Osteocyte (in vitro differentiated cells): ENCODE measurements at places on chromosomes 16 and 17.

- no peak for DNase-seq
Measured at GRCh38 chr17:64687961-64688360, 25.9 kb upstream of the SMURF2 start.

- DNase-seq, result peak; percentile 49
Measured at GRCh38 chr17:19769946-19770652, 22.0 kb upstream of the ALDH3A1 start.

DNA sequence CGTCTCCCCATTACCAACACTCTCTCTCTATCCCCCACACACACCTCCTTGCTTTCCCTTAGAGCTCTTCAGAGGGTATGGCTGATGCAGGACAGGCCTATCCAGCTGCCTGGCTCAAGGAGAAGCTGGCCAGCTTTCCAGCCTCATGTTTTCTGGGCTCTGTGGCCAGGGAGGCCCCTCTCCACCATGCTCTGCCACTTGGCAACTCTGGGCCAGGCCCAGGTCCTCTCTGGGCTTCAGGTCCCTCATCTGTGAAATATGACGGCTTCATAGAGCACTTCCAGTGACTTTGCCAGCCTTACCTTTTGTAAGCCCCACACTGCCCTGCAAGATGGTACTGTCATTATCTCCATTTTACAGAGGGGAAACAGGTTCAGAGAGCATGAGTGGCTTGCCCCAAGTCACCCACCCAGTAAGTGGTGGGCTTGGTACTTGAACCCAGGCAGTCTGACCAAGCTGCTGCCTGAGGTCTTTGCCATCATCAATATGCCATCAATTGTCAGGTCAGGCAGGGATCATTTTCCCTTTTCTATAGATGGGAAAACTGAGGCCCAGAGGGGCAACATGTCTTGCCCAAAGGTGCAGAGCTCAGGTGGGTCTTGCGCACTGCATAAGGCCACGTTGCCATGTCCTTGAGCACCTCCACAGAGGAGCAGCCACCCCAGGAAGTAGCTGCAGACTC lies 548 bp upstream of the ADGRG5 start:
- peak; percentile 72 for DNase-seq

DNA sequence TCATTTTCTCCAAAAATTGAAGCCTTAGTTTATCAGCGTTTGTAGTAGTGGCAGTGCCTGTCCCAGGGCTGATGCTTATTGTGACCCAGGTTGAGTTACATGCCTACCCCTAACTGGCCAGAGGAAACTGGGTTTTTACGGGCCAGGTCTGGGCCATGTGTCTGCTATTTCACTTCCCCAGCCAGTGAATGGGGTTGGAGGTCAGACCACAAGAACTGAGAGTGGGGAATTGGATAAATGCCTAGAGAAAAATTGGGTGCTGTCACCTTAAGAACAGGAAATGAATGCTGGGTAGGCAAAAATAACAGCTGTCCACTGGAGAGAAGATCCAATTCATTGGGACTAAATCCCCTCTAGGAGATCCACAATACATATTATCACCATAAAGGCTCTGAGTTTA lies 5.2 kb downstream of the ADPRM start:
- DNase-seq, result no peak

DNA sequence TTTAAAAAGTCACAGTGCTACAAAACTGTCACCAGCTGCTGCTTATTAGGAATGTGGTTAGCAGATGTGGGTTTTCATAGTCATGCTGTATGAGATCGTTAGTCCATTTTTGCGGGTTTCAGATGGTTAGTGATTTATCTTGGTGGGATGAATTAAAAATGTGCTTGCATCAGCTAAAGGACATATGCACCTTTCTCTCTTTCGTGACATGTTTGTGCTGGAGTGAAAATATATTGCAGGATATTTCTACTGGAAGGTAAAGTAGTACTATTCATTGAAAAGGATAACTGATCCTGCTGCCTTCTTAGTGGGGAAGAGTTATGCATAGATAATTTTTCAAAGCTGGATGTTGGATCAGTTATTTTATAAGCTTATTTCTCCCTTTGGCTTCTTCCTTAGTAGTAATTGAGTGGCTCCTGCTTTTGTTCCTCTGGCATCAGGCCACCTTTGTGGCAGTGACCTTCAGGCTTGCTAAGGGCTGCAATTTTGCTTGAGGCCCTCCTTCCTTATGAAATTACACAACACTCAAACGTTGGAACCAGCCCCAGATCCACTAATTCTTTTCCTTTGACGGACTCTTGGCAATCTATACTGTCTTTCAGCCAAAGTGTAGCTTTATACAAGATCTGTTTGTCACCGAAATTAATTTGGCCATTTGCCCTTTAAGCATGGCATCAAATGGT lies 7.5 kb upstream of the SNTB2 start:
- no peak for DNase-seq

DNA sequence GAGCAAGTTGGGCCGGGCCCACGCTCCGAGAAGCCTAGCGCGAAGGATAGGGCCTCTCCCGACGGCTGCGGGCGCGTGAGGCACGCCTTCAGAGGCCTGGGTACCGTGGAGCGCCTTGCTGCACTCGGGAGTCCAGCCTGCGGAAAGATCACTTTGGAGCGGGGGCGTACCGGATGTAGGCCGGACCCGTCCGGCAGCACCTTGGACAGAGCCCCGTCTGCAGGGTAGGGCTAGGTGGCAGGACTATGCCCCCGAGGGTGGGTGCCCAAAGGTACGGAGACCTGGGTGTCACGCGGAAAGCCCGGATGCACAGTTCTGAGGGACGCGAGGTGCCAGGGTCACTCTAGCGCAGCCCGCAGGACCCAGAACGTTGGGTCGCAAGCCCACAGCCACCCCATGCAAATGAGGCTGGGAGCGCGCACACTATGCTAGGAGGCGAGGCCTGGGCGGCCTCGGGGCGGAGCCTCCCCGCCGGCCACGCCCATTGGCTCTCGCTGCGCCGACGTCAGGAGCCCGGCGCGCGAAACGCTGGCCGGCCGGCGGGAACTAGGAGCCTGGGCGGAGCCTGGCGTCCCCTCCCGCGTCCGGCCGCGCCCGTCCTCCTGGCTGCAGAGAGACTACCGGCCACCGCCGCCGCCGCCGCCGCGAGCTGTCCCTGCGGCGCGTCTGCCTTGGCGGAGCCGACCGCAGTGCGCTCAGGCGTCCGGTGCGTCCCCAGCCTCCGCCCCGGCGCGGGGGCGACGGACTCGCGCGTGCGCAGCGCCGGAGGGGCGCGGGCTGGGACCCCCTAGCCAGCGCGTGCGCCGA lies at the start of gene PAQR4:
TSS of gene PAQR4 (plus strand) at position 611 of the 807 bp plus-strand sequence. CDS start 327 bp downstream, outside the sequence.
- peak; percentile 95 for DNase-seq

DNA sequence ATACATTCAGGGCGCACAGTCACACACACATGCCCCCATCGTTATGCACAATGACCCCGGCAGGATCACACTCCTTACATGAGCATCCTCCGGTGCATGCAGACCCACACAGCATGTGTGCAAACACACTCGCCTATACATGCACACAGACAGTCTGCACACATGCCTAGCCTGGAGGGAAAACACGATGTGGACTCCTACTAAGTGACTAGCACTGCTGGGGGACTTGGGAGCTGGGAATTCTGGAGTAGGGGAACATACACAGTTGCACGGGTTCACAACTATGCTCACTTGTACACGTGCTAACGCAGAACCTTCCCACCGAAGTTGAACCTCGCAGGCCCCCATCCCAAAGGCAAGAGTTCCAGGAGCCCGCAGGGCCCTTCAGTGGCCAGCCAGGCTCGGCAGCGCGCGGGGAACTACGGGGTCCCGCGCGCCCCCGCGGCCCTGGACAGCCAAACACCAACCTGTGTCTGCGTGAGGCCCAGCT lies 2.0 kb downstream of the DLX3 start:
- DNase-seq, result no peak

- DNase-seq, result no peak
Measured at GRCh38 chr17:37138571-37139120, 189.9 kb downstream of the AATF start.

DNA sequence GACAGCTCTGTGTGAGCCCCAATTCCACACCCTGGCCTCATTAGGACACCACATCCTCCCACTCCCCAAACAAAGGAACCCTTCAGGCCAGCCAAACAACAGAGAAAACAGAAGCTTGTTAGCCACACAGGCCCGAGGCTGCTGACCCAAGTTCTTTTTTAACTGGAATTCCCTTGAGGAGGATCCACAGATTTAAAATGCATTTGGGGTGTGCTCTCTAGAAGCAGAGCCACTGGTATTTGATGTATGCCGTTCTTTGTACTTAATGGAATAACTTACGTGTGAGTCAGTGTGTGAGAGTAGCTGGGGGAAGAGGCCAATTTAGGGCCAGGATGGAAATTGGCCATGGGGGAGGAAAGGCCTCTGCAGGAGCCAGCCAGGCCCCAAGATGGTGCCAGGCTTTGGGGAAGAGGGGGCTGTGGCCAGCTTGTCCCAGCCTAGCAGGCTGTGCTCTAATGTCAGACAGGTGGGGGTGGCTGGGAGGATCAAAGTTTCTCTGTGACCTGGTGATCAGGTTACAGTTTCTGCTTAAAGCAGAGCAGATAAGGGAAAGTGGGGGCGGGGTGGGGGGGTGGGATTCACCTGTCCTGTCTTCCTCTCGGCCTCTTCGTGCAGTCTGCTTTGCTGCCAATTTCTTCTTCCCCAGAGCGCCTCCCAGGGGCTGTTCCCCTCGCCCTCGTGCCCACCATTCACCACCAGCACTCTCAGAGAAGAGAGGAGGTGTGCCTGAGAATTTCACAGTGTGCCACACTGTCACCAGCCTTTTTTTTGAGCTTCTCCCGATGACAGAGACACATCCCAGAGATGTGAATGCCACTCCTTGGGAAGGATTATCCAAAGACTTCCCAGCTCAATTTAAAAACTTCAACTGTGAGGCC lies 50.8 kb downstream of the TOM1L2 start:
- DNase-seq, result no peak

GRCh38 chr17:66898536-66898935 lies 63.6 kb downstream of the CACNG5 start:
- no peak for DNase-seq

DNA sequence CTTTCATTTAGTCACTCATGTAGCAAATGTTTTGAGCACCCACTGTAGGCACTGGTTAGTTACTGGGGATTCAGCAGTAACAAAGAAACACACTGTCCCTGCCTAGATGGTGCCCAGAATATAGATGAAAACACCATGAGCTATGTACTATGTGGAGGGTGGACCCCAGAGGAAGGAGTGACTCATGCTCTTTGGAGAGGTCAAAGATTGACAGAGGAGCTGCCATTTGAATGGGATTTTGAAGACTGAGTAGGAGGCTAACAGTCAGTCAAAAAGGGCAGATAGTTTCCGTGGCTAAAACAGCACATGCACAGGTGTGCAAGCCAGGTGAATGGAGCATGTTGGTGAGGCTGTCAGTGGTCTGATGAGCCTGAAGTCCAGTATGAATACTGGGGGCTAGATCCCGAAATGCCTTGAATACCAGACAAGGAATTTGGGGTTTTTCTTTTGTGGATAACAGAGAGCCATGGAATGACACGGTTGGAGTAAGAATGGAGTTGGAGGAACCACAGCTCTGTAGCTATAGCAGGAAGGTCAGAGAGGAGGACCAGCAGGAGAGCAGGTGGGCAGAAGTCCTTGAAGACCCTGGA lies 6.1 kb downstream of the IL21R start:
- no peak for DNase-seq

GRCh38 chr17:75515496-75516254 lies at the start of gene CASKIN2:
Gene CASKIN2 (minus strand): TSS chr17:75515537. CDS start chr17:75513804, 1,733 bp downstream.
- peak; percentile 99 for DNase-seq

- DNase-seq, result no peak
Measured at GRCh38 chr16:82181461-82182185, 11.6 kb upstream of the MPHOSPH6 start.

DNA sequence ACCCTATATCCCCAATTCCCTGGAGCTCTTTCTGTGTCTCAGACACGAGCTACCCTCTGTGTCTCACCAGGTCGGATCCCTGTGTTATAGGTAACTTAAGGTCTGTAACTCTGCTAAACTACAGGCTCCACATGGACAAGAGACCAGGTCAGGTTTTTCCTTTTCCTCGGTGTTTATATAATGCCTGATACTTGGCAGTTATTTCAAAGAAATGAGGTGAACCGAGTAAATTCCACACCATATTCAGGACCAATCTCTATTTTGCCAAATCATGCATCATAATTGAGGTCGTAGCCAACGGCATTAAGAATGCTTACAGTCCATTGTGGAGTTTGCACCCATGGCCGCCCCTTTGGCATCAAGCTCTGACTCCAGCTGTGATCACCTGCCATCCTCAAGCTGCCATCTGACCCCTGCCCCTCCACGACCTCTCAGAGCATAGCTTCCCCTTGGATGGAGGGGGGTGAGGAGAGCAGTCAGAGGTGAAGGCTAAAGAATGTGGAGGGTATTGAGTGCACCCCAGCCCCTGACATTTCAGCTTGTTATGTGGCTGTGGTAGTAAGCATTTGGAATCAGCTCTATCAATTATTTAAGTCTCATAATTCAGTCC lies 434.7 kb upstream of the RBFOX1 start:
- no peak for DNase-seq

DNA sequence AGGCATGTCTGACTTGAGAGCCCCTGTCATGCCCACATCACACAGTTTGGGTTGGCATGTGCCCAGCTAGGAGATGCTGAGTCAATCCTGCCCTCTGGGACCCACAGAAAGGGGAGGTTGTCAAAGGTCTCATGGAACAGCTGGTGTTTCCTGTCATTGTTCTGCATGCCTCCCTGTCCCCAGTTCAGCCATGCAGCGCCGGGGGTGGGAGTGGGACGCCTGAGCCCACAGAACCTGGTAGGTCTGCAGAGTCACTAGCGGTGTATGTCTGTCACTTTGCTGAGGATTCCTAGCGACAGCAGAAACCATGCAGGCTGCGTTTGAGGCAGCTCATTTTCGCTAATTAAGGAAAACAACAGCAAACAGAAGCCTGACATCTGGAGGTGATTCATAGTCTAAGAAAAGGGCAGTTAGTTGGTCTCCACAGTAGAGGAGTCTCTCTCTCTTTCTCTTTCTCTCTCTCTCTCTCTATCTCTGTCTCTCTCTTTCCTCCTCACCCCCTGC lies 19.6 kb upstream of the CCL1 start:
- peak; percentile 77 for DNase-seq

DNA sequence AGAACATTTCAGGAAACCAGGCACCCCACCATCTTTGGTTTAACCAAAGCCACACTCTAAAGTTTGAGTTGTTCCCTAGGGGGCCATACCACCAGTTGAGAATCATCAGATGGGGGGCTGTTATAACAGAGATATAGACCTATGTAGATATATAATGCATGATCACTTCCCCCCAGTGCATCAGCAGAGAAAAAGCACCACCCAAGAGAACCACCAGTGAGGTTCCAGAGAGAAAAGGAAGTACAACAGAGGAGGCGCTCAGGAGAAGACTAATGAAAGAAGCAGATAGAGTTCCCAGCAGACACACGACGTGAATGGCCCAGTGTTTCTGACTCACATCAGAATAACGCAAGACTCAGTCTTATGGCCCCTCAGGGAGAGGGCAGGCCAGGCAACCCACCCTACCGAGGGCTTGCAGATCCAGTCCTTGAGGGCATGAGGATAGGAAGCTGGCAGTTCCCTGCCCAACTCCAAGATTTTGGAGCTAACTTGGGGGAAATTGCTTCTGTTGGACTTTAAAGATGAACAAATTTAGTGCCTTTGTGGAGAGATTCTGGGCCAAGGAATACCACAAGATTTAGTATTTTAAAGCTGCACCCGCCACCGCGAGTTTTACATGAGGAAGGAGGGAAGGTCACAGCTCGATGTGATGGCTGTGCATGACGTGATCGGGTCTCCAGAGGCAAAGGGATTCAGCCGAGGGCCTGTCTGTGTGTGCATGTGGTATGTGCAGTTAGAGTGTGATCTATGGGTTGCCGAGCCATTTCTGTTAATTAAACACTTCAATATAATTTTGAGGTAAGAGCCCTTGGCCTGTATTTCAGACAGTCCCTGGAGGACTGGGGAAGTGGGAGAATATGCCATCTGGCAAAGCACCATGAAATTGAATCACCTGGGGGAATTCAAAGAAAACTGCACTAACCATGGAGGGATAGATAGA lies 53.1 kb downstream of the AIPL1 start:
- DNase-seq, result peak; percentile 67

- DNase-seq, result no peak
Measured at GRCh38 chr16:88406096-88407041, 23.6 kb downstream of the ZNF469 start.
